ENCODE measurements at places on chromosomes 16 and 17.

GRCh38 chr17:49022391-49022941 is 25.3 kb downstream of the IGF2BP1 start:
- no peaks in the 10 kb centered on the region for H3K36me3 ChIP-seq
- DNase-seq = no peak
- H3K4me1 ChIP-seq = no peaks in the 10 kb centered on the region
- peaks cover 18% of the 10 kb centered on the region for H3K27me3 ChIP-seq
- no peak overlapping the region for H3K4me3 ChIP-seq
- H3K27ac ChIP-seq = no peak overlapping the region

DNA sequence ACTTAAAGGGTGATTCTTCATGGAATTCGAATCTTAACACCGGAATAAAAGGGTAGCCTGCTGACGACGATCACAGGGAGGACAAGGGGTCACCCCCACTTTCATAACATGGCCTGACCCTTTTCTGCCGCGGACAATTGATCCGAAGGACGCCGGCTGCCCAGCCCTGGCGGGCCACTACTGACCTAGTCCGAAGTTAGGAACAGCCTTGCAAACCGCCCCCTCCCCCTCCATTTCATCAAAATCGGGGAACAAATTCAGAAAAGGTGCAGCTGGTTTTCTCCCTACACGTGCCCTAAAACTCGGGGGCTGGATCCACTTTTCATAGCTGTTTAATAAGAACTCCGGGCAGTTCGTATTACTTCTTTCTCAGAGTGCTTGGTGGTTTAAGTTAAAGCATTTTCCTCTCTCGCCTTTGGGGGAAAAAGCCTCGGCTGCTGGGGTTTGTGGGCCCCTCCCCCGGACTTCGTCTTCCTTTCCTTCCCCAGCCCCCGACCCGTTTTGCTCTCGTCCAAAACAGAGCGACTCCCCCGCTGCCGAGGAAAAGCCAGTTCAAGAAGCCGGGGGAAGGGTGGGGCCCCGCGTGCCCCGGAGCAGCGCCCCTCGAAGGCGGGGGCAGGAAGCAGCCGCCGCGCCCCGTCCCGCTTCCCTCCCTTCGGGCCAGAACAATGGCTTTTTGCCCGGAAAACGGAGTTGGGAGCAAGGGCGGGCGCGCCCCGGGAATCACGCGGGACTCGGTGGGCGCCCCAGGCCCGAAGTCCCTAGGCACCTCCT is 641 bp upstream of the CBX2 start:
- H3K27ac ChIP-seq = peak overlapping the region; percentile 63
- H3K36me3 ChIP-seq = no peaks in the 10 kb centered on the region
- peak overlapping the region; percentile 52 for H3K4me3 ChIP-seq
- H3K4me1 ChIP-seq = peaks cover 11% of the 10 kb centered on the region
- peaks cover 68% of the 10 kb centered on the region for H3K27me3 ChIP-seq

DNA sequence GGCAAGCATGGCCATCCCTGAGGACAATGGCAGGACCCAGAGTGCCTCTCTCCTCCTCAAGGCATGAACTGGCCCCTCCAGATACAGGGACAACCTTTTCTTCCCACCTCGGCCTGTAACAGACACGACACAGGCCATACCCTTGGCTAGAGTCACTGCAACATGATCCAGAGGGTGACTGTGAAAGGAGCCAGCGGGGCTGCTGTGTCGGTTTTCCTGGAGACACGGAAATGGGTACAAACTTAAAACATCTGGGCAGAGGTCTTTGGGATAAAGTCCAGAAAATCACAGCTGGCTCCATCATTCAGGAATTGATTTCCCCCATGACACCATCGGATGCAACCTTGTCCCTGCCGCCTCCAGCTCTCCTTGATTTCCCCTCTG is 5.3 kb downstream of the CEP295NL start:
- no peak overlapping the region for H3K27ac ChIP-seq
- H3K36me3 ChIP-seq = peaks cover 12% of the 10 kb centered on the region
- H3K4me3 ChIP-seq = no peak overlapping the region
- peaks cover 46% of the 10 kb centered on the region for H3K4me1 ChIP-seq
- no peaks in the 10 kb centered on the region for H3K27me3 ChIP-seq
- DNase-seq = no peak

GRCh38 chr17:77356690-77357201 is 216.0 kb downstream of the SEC14L1 start:
- H3K4me1 ChIP-seq = peaks cover 8% of the 10 kb centered on the region
- H3K36me3 ChIP-seq = no peaks in the 10 kb centered on the region
- H3K27me3 ChIP-seq = no peaks in the 10 kb centered on the region
- no peak overlapping the region for H3K4me3 ChIP-seq

GRCh38 chr16:77841502-77841763 is 53.1 kb downstream of the VAT1L start:
- no peak for DNase-seq
- no peaks in the 10 kb centered on the region for H3K36me3 ChIP-seq
- no peak overlapping the region for H3K27ac ChIP-seq
- no peaks in the 10 kb centered on the region for H3K4me1 ChIP-seq
- no peaks in the 10 kb centered on the region for H3K27me3 ChIP-seq
- no peak overlapping the region for H3K4me3 ChIP-seq

All from upper lobe of right lung (tissue), 1 donor.